ENCODE measurements at places on chromosomes 2 and 18.

GRCh38 chr2:24809316-24810007 is 16.2 kb downstream of the CENPO start:
- no peak for DNase-seq

GRCh38 chr2:100408104-100408503 is 9.4 kb downstream of the CHST10 start:
- no peak for DNase-seq

GRCh38 chr2:16115291-16115690 is 174.9 kb downstream of the MYCN start:
- no peak for DNase-seq

DNA sequence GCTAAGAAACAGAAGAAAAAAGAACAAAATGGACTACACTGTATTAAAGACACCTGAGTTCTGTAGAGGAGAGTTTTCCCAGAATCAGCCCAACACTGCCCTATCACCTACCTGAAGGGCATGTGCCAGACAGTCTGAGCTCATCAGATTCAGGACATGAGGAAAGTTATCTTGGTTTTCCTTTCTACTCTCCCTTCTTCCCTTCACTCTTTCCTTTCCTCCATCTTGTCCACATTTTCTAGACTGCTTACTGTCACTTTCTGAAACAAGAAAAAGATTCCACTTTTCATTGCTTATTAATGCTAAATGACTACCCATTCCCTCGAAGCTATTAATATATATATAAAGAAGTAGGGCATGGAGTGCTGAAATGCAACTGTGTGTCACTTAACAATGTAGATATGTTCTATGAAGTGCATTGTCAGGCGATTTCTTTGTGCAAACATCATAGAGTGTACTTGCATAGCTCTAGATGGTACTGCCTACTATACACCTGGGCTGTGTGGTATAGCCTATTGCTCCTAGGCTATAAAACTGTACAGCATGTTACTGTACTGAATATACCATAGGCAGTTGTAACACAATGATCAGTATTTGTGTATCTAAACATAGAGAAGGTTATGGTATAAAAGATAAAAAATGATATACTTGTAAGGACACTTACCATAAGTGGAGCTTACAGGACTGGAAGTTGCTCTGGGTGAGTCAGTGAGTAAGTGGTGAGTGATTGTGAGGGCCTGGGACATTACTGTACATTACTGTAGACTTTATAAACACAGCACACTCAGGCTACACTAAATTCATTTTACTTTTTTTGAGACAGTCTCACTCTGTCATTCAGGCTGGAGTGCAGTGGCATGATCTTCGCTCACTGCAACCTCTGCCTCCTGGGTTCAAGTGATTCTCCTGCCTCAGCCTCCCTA is 145.5 kb upstream of the ITGA6 start:
- peak; percentile 74 for DNase-seq

GRCh38 chr2:78411303-78411702 is 614.2 kb upstream of the REG3G start:
- no peak for DNase-seq

GRCh38 chr18:48815581-48816324 is 135.0 kb downstream of the SMAD7 start:
- peak; percentile 49 for DNase-seq

- no peak for DNase-seq
Observed at GRCh38 chr2:25635797-25636196, 37.6 kb downstream of the DTNB start.
